ENCODE measurements at places on chromosomes 4 and X. TPM values are rescaled to one million over a fixed set of nuclear protein-coding genes. Genes with fewer than 3 reads are reported as not detected.

Gene F8A3
- total RNA-seq = 9.1 TPM

GRCh38 chr4:141391771-141392170 is 171.1 kb downstream of the ZNF330 start:
- DNase-seq = no peak

DNA sequence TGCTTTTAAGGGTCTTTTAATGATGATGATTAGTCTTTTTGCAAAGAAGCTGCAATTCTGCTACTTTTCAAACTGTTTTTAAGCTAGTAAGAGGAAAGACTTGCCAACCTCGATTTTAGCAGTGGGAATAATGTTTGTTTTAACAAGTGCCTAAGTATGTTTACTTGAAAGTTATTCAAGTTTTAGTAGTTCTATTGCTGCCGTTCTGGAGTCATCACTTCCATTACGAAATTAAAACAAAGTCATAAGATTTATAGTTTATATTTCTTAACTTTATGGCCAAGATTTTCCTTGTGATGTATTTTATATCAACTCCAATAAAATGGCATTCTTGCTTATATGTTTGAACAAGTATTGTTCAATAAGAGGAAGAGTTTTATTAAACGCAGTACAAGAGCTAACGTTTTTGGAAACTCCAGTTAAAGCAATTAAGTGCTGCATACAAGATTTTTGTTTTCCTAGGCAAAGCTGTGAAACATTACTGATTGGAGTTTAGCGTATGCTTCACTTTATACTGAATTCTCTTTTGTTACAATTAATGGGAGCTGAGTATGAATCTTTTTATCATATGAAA is 211.3 kb downstream of the TENM3 start:
- DNase-seq = no peak

GRCh38 chr4:74397748-74398426 is 32.9 kb downstream of the EREG start:
- DNase-seq = no peak

All from omental fat pad (tissue), 4 donors.